ENCODE measurements at places on chromosomes 5 and 9. TPM values are rescaled to one million over a fixed set of nuclear protein-coding genes. Genes with fewer than 3 reads are reported as not detected.

Gene TRIM36
- under 0.01 TPM for total RNA-seq

Gene NMUR2
- total RNA-seq: not detected

Gene MEIKIN
- not detected for total RNA-seq

Gene TMEM252
- not detected for total RNA-seq

Gene PAIP1
- total RNA-seq: 85.4 TPM

Gene C5orf34
- 4.1 TPM for total RNA-seq

Gene TMED7
- total RNA-seq: 104 TPM

Gene PLAC8L1
- not detected for total RNA-seq

Gene MCTP1
- total RNA-seq: 3.6 TPM

- DNase-seq: no peak
These were observed 2.4 kb downstream of the SOWAHA start for GRCh38 chr5:132815454-132815853.

- DNase-seq: no peak
These were observed 24.5 kb upstream of the LAMC3 start for GRCh38 chr9:130984521-130984920.

DNA sequence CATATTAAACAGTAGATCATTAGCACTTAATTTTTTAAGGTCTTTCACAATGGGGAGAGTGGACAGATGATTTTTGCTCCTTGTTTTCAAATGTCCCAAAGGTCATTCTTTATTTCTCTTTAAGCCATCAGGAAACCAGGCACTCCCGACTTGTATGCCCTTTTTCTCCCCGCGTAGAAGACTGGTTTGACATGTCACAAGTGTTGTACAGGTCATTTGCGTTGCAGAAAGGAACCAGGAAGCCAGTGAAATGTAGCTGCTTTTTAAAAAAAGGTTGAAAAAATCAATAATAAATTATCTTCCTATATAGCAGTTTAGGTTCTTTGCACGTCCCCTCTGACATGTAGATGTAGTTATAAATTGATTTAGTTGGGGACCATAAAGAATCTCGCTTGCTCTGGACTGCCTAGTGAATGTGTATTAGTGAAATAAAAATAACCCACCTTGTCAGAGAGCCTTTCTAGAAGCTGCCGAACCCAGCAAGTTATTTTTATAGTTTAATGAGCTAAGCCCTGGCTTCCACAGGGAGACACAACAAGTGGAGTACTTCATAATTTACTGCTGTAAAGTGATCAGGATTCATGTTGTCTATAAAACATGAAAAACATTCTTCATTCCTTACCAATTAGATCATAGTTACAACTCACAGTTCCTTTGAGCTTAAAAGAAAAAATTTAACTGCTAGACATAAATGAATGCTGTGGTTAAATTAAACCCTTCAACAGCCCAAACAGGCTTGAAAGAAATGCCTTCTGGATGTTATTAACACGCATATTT lies 404.6 kb downstream of the CSNK1G3 start:
- DNase-seq: peak; percentile 58

DNA sequence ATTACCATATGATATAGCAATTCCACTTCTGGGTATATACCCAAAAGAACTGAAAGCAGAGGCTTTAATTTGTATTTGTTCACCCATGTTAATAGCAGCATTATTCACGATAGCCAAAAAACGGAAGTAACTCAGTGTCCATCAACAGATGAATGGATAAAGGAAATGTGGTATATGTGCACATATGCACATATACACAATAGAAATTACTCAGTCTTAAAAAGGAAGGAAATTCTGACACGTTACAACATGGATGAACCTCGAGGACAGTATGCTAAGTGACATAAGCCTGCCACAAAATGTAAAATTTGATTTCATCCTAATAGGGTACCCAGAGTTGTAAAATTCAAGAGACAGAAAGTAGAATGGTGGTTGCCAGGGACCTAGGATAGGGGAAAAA lies 54.9 kb downstream of the NUP155 start:
- no peak for DNase-seq

GRCh38 chr5:107812570-107813141 lies 141.9 kb upstream of the EFNA5 start:
- peak; percentile 89 for DNase-seq

- peak; percentile 67 for DNase-seq
These were observed 795 bp downstream of the NDUFAF2 start for GRCh38 chr5:60945813-60946187.

DNA sequence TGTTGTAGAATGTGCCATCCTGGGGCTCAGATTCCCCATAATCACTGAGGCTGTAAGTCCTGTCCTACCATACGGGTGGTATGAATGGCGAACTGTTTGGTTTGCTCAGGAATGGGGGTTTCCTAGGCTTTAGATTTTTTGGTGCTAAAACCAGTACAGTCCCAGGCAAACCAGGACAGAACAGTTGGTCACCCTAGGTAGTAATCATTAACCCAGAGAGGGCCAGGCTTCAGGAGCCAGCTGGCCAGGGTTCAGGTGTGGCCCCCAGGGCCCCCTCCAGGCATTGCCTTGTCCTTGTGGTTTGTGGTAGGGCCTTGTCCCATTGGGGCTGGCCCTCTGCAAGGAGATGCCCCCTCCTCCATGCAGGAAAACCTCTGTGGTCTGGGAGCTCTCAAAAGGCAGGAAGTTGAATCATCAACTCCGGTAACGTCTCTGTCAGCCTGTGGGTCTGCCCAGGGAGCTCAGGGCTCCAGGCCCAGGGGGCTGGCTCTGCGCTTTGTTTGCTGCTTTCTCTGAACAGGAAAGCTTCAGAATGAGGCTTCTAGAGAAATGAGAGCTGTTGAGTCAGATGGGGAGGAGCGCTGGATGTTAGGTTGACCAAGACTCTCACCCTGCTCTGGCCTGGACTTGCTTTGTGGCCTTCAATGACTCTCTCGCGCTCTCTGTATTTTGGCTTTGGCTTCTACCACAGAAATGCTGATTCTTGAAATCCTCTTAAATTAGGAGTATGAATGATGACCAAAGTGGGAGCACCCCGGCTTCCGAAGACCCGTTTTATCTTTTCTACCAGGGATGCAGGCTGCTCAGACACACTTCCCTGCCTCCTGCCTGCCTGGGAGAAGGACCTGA lies 22.2 kb upstream of the JADE2 start:
- peak; percentile 96 for DNase-seq

- DNase-seq: peak; percentile 64
These were observed 47.4 kb downstream of the ABHD17B start for GRCh38 chr9:71863631-71864030.

- DNase-seq: no peak
These were observed 28.0 kb upstream of the LRRC14B start for GRCh38 chr5:163338-163620.

- DNase-seq: no peak
These were observed 113.1 kb downstream of the C9orf50 start for GRCh38 chr9:129507805-129508204.

DNA sequence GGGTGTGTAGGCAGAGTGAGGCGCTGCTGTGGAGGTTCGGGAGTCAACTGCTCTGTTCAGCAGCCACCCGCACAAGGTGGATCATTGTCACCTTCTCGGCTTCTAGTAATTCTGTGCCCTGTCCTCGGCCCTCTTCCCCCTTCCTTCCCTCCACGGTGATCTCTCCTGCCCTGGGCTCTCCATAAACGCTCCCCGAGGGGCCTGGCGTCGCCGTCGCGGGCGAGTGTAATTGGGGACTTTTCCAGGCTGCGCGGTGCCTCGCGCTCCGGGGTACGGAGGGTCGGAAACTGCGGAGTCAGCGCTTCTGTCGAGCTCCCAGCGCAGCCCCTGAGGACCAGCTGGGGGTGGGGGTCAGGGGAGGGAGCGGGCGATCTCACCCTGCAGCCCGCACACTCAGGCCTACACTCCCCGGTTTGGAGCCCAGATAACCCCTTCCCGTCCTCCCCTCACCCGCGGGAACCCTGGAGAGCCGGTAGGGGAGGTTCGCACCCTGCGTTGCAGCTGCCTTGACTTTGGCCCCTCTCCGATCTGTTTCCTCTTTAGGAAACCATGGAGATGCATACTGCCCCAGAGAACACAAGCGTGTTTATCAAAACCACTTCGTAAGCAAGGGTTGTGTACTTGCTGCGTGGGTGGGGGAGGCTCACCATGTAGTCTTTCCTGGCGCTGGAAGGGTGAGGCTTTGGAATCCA lies 188.3 kb upstream of the ZNF618 start:
- DNase-seq: no peak

GRCh38 chr5:141845371-141845851 lies 32.8 kb downstream of the PCDH1 start:
- no peak for DNase-seq

- no peak for DNase-seq
These were observed 21.1 kb upstream of the CPEB4 start for GRCh38 chr5:173866858-173867679.

DNA sequence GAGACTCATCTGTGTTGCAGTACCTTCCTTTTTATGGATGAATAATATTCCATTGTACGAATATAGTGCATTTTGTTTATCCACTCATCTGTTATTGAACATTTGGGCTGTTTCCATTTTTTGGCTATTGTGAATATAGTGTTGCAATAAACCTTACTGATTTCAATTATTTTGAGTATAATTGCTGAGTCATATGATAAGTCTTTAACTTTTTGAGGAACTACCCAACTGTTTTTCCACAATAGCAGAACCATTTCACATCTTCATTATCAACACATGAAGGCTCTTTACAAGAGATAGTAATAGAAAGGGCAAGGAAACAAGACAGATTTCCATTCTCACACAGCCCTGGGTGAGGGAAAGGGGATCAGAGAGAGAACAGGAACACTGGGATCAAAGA lies 329.2 kb downstream of the RAB3C start:
- DNase-seq: no peak

- no peak for DNase-seq
These were observed 102.7 kb downstream of the ARHGEF28 start for GRCh38 chr5:73728493-73729273.

GRCh38 chr5:82364497-82364896 lies 86.3 kb upstream of the RPS23 start:
- peak; percentile 89 for DNase-seq

- no peak for DNase-seq
These were observed 10.4 kb downstream of the LRRC14B start for GRCh38 chr5:201672-202071.

GRCh38 chr9:130992682-130993032 lies 16.3 kb upstream of the LAMC3 start:
- no peak for DNase-seq

DNA sequence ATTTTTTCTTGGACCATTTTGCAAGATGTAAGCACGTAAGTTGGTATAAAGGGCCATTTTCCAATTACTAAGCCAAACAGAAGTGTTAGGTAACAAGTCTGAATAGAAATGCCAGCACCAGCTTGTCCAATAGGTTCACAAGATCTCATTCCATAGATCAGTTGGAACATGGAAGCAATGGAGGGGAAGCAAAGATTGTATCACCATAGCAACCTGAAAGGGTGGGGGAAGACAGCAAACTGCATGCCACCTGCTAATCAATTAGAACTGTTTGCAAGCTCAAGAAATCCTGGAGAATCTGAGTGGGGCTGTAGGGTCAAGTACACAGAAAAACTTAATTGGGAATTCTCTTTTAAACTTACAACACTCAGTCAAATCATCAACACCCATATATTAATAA lies 264.9 kb upstream of the EFNA5 start:
- DNase-seq: no peak

- DNase-seq: no peak
These were observed 974 bp downstream of the CCDC69 start for GRCh38 chr5:151222790-151223446.

GRCh38 chr9:99000476-99001395 lies 57.0 kb downstream of the COL15A1 start:
- DNase-seq: peak; percentile 75

GRCh38 chr5:96880444-96881164 lies 4.3 kb downstream of the ERAP2 start:
- DNase-seq: peak; percentile 37

DNA sequence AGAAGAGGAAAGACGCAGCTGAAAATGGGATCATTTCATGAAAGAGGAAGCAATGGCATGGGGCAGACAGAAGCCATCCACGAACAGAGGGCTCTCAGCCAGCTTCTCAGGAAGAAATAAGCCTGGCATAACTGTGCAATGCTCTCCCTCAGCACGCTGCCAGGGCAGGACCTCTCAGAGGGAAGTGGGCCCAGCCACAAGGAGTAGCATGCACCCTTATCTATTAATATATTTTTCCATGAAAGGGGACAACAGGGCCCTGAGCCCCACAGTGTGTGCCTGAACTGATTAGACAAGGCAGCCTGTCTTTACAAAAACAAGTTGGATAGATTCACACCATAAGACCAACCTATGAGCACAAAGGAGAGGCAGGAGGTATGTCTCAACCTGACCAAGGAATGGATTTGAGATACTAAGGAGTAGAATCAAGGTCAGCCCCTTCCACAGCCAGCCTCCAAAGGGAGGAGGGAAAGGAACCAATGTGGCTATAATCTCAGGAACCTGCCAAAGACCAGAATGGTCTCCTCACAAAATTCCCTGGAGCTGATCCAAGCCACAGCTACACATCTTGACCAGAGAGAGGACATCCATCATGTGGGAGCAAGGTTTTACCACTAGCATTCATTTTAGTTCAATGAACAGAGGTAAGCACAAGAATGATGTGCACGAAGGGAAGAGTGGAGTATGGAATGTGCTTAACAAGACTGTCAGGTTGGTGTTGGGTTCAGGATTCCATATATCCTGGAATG lies 154.8 kb downstream of the SIL1 start:
- DNase-seq: peak; percentile 84

DNA sequence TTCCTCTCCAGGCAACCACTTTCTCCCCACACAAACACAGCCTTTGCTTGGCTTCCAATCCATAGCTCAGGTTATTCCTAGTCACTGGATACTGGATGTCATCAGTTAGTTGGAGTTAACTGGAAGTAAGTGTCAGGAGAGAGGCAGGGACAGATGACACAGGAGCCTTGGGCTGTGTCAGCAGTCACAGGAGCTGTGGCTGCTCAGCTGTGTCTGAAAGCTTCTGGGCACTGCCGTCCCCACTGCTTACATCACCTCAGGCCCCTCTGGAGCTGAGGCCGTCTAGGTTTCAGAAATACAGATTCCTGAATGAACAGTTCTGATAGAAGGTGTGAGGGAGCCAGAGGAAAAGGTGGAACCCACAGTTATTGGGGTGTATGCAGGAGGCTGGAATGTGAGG lies 17.3 kb upstream of the FAM240B start:
- no peak for DNase-seq

DNA sequence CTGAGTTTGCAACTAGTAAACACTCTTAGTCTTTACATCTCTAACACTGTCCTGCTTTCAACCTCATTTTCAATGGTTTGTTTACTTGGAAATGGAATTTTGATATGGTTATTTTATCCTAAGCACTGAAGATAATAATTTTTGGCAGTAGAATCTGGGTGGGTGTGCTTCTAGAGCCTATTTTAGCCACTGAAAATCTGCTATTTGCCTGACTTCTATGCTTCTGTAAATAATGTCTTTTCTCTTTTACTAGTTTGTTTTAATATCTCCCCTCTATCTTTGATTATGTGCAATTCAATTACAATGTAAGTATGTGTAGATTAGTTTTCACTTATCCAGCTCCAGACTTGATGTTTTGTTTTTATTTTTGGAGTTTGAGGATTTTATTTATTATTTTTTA lies 197.5 kb downstream of the TUSC1 start:
- DNase-seq: no peak

DNA sequence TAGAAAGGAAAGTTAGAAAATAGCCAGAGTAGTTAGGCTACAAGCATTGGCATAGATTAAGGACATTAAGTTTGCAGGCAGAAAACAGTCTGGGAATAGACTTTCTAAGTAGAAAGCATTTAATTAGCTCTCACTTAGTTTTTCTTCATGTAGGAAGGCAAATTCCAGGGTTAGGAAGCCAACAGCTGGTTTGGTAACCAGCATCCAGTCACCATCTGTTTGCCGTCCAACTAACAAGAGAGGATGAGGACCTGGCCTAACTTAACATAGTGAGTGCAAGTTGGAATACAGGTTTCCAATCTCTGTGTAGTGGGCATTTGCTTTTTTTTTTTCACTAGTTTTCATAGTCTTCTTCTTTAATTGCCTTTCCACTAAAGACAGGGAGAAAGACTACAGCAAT lies 121.7 kb upstream of the NR3C1 start:
- DNase-seq: no peak

All from fibroblast of lung (primary cell).